ENCODE measurements at places on chromosomes 2 and 18. TPM values are rescaled to one million over a fixed set of nuclear protein-coding genes. Genes with fewer than 3 reads are reported as not detected.

RNU2-63P gene
- not detected for total RNA-seq

FMNL2 gene
- total RNA-seq, result 108 TPM

CHRND gene
- total RNA-seq, result not detected

UGT1A5 gene
- not detected for total RNA-seq

DNA sequence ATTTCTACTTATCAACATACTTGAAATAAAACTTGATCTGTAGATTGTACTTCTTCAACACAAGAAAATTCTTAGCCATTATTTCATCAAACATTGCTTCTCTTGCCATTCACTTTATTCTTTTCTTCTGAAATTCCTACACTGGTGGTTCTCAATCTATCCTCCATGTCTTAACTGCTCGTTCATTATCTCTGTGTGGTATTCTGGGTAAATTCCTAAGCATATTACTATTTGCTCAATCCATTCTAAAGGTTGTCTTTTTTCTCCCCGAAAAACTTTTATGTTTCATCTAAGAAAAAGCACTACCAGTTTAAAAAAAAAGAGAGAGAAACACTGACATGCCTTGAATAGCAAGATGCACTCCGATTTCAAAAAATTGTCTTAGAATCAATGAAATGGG, 18.0 kb downstream of the SP3 start:
- no peaks in the 10 kb centered on the region for H3K27me3 ChIP-seq
- DNase-seq, result no peak
- no peak overlapping the region for H3K4me3 ChIP-seq
- H3K4me1 ChIP-seq, result peaks cover 14% of the 10 kb centered on the region

DNA sequence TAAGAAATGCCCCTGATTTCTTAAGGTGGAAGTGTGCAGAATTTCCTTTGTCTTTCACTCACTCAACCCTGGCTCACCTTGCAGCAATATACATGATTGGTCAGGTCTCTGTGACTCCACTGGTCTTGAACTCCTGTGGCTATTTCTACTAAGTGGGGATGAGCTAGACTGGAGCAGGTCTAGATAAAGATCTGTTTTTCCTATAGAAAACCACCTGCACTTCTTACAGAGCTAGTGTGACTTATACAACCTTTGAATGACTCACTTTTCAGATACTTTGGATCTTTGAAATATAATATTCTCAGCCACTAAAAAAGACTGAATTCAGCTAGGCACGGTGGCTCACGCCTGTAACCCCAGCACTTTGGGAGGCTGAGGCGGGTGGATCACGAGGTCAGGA, 98.5 kb upstream of the KCTD1 start:
- H3K4me1 ChIP-seq, result peaks cover 3% of the 10 kb centered on the region
- no peaks in the 10 kb centered on the region for H3K36me3 ChIP-seq
- H3K27me3 ChIP-seq, result peaks cover 14% of the 10 kb centered on the region
- no peak overlapping the region for H3K27ac ChIP-seq
- DNase-seq, result no peak
- H3K4me3 ChIP-seq, result no peak overlapping the region

DNA sequence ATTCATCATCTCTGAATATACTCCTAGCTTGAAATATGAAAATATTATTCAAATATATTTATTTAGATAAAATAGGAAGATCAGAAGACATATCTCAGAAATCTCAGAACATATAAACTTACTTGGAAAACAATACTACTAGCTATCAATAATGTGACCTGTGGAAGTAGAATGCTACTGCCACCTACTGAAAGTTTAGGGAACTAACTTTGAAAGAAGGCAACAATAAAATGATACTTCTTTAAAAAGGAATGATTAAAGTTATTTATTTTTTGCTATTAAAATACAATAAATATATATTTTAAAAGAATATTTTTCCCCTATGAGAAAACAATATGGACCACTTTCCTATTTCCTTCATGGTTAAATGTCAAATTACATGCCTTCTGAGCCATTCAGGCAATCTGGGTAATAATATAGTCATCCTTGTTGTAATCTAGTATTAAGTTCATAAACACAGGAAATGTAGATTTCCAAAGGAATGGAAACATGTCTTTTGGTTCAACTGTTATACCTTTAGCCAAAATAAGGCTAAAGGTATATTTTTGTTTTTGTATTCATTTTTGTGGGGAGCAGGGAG, 26.0 kb downstream of the ACADL start:
- H3K4me3 ChIP-seq, result no peak overlapping the region
- H3K36me3 ChIP-seq, result no peaks in the 10 kb centered on the region
- no peak for DNase-seq

- DNase-seq, result no peak
- H3K27me3 ChIP-seq, result no peaks in the 10 kb centered on the region
- H3K4me1 ChIP-seq, result peaks cover 3% of the 10 kb centered on the region
- H3K4me3 ChIP-seq, result no peak overlapping the region
- H3K27ac ChIP-seq, result no peak overlapping the region
Observed at GRCh38 chr2:54471221-54471711, 15.1 kb downstream of the SPTBN1 start.

- no peak overlapping the region for H3K4me3 ChIP-seq
- DNase-seq, result no peak
- no peaks in the 10 kb centered on the region for H3K27me3 ChIP-seq
- H3K36me3 ChIP-seq, result peaks cover 20% of the 10 kb centered on the region
Observed at GRCh38 chr2:241656190-241656741, 18.8 kb downstream of the ATG4B start.
